ENCODE measurements at places on chromosomes 7 and 10. TPM values are rescaled to one million over a fixed set of nuclear protein-coding genes. Genes with fewer than 3 reads are reported as not detected.
A peak's percentile ranks its signal among the peaks of the same experiment; 100 is the strongest.

DNA sequence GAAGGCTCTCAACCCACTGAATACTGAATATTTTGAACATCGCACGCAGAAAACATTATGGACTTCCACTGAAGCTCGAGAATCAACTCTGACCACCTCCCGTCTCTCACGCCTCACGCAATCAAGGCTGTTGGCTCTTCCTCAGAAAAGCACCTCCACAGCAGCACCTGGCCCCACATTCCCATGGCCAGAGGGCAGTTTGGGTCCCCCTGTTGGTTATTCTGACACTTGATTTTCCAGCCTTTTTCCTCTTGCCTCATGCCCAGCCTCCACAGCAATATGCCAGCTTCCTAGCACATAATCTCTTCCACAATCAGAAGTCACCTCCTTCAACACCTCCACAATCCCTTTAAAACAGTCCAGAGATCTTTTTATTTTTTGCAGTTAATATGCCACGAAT, 55.9 kb downstream of the SVOPL start:
- no peak overlapping the region for H3K27ac ChIP-seq
- H3K36me3 ChIP-seq = no peaks in the 10 kb centered on the region
- no peaks in the 10 kb centered on the region for H3K27me3 ChIP-seq
- no peak overlapping the region for H3K4me3 ChIP-seq
- no peaks in the 10 kb centered on the region for H3K4me1 ChIP-seq
- DNase-seq = no peak

DNA sequence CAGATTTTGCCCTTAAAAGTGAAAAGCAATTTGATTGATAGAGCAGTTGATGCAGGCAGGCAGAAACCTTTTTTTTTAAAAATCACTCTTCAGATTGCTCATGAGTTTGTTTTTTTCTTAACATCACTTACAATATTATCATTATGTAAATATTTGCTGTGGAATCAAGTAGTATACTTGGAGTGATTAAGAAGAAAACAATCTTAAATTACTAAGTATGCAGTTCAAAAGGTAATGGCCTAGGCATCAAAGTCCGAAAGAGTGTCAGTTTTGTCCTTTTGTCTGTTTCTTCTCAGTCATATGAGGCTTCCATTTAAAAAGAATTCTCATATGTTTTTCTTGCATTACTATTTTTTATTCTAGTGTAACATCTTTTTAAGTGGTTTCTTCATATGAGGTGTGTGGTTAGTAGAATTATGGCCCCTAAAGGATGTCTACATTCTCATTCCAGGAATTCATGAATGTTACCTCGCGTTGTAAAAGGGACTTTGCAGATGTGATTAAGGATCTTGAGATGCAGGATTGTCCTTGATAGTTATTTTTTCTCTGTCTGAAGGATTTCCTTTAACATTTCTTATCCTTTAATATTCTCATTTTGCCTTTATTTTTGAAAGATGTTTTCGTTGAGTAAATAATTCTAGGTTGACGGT, 44.0 kb downstream of the BICC1 start:
- H3K36me3 ChIP-seq = no peaks in the 10 kb centered on the region
- H3K27ac ChIP-seq = no peak overlapping the region

DNA sequence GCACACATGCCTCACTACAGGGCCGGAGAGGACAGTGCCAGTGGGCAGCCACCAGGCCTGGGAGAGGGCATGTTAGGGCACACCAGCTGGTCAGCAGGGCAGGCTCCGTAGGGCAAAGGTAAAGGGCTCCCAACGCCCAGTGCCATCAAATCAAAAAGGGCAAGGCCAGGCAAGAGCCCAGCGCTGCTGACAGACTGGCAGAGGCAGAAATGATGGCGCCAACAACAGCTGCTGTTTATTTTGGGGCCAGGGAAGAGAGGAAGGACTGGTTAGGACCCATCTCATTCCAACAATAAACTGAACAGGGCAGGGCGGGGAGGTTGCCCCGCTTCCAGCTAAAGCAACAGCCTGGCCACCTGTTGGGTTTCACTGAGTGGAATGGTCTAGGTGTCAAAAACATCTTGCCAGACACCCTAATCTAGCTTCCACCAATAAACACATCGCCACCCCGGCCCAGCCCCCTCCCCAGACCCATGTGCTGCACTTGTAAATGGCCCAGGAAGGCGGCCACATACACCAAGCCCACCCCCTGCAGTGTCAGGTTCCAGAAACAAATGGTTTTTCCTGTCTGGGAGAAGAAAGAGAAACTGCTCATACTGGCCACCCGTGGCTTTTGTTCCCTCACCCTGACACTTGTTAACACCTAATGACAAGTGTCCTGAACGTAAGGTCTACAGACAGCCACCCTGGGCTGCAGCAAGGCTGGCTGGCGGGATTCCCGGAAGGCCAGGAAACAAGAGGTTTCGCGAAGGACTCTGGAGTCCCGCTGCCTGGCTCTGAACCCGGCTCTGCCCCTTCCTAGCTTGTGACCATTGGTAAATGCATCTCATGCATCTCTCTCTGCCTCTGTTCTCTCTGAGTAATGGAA, 15.3 kb downstream of the SH3PXD2A start:
- H3K36me3 ChIP-seq = no peaks in the 10 kb centered on the region
- H3K27ac ChIP-seq = no peak overlapping the region
- no peak overlapping the region for H3K4me3 ChIP-seq
- peaks cover 15% of the 10 kb centered on the region for H3K4me1 ChIP-seq
- DNase-seq = no peak
- no peaks in the 10 kb centered on the region for H3K27me3 ChIP-seq

TMEM229A gene
- total RNA-seq = 0.92 TPM

ABCB8 gene
- 32.6 TPM for total RNA-seq

DNA sequence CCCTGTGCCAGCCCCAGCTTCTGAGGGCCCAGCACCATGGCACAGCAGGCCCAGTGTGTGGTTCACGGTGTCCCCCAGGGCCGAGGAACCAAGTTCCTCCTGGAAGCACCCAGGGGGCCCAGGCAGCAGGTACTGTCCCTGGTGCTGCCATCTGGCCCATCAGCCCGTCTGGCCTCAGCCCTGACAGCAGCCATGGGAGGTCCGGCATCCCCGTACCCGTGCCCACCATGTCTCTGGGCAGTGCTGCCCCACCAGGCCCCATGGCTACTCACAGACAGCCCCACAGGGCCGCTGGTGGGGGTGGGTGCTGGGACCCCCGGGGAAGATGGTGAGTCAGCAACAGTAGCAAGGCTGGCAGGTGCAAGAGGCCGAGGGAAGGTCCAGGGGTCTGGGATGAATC, 32.8 kb downstream of the STK32C start:
- H3K4me3 ChIP-seq = no peak overlapping the region
- no peaks in the 10 kb centered on the region for H3K36me3 ChIP-seq
- DNase-seq = no peak
- H3K27me3 ChIP-seq = no peaks in the 10 kb centered on the region
- peaks cover 6% of the 10 kb centered on the region for H3K4me1 ChIP-seq

C10orf53 gene
- total RNA-seq = not detected

- no peaks in the 10 kb centered on the region for H3K27me3 ChIP-seq
- DNase-seq = no peak
- H3K36me3 ChIP-seq = no peaks in the 10 kb centered on the region
- H3K4me1 ChIP-seq = no peaks in the 10 kb centered on the region
- no peak overlapping the region for H3K4me3 ChIP-seq
Observed at GRCh38 chr7:118289476-118289875, 65.0 kb downstream of the ANKRD7 start.

DNA sequence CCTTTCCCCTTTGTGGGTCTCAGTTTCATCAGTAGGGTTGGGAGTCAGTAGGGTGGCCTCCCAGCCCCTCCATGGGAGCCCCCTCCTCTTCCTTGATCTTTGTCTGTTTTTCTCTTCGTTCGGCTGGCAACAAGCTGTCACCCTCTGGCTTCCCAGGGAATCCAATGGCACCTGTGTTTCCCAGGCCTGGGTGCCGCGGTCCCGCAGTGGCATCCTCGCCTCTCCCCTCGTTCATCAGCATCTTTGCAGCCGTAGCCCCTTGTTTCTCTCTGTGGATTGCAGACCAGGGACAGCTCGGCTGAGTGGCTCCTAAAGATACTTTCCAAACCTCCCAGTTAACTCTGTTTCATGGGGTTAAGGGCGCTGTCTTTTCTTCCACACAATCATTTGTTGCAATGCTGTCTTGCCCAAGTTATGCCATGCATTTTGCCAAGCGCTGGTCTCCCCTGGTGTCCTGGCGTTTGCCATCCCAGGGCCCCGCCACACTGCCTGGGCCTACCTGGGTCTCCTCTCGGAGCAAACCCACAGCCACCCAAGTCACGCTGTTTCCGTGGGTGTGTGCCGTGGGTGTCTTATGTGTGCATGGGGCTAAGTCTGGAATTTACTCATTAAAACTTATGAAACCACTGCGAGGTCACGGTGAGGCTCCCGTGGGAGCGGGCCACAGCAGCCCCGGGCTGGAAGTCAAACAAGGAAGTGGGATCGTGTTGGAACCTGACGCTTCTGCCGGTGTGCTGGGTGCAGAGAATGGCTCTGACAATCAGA, 189.4 kb upstream of the SHH start:
- no peak overlapping the region for H3K27ac ChIP-seq
- no peaks in the 10 kb centered on the region for H3K4me1 ChIP-seq
- no peaks in the 10 kb centered on the region for H3K27me3 ChIP-seq
- no peak for DNase-seq

- H3K27me3 ChIP-seq = no peaks in the 10 kb centered on the region
- DNase-seq = no peak
- H3K36me3 ChIP-seq = no peaks in the 10 kb centered on the region
- no peak overlapping the region for H3K4me3 ChIP-seq
Observed at GRCh38 chr10:83959328-83959727, 180.0 kb upstream of the GHITM start.

- DNase-seq = no peak
- H3K4me1 ChIP-seq = peaks cover 4% of the 10 kb centered on the region
- H3K36me3 ChIP-seq = no peaks in the 10 kb centered on the region
- H3K27me3 ChIP-seq = no peaks in the 10 kb centered on the region
- H3K4me3 ChIP-seq = no peak overlapping the region
Observed at GRCh38 chr7:94650147-94651051, 5.5 kb downstream of the SGCE start.

GRCh38 chr7:23332910-23333612, 33.9 kb downstream of the MALSU1 start:
- DNase-seq = peak; percentile 55
- H3K36me3 ChIP-seq = no peaks in the 10 kb centered on the region
- no peak overlapping the region for H3K4me3 ChIP-seq
- peak overlapping the region; percentile 71 for H3K27ac ChIP-seq
- H3K27me3 ChIP-seq = no peaks in the 10 kb centered on the region
- peaks cover 17% of the 10 kb centered on the region for H3K4me1 ChIP-seq

GRCh38 chr10:91907914-91908336, 1.4 kb downstream of the FGFBP3 start:
- no peaks in the 10 kb centered on the region for H3K36me3 ChIP-seq
- DNase-seq = no peak
- H3K27me3 ChIP-seq = no peaks in the 10 kb centered on the region
- H3K4me3 ChIP-seq = peak overlapping the region; percentile 75

GRCh38 chr7:27238979-27239386, 3.6 kb upstream of the EVX1 start:
- H3K27ac ChIP-seq = no peak overlapping the region
- H3K36me3 ChIP-seq = no peaks in the 10 kb centered on the region
- H3K4me1 ChIP-seq = peaks cover 10% of the 10 kb centered on the region
- H3K27me3 ChIP-seq = peaks cover 3% of the 10 kb centered on the region

DNA2 gene
- total RNA-seq = 1.6 TPM

DNA sequence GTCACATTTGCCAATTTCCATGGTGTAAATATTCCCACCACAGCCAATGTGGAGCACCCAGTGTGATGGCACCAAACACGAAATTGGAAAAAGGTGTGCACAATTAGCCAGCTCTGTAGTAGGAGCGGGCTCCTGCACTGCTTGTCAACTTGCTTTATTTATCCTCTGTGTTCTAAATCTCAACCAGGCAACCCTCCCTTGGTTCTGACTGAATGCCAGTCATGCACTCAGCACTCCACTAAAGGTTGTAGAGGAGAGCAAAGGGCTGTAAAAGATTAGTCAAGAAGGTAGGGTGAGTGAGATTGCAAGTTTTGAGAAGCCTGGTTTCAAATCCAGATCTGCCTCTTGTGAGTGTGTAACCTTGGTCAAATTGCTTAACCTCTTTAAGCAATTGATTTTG, 71.5 kb upstream of the EGR2 start:
- H3K27me3 ChIP-seq = no peaks in the 10 kb centered on the region
- H3K4me3 ChIP-seq = no peak overlapping the region
- no peak overlapping the region for H3K27ac ChIP-seq
- no peaks in the 10 kb centered on the region for H3K36me3 ChIP-seq
- no peak for DNase-seq

- peaks cover 5% of the 10 kb centered on the region for H3K4me1 ChIP-seq
- H3K4me3 ChIP-seq = no peak overlapping the region
- no peak for DNase-seq
- no peaks in the 10 kb centered on the region for H3K27me3 ChIP-seq
- no peak overlapping the region for H3K27ac ChIP-seq
Observed at GRCh38 chr7:44849259-44849884, 1.5 kb upstream of the H2AZ2 start.

DNA sequence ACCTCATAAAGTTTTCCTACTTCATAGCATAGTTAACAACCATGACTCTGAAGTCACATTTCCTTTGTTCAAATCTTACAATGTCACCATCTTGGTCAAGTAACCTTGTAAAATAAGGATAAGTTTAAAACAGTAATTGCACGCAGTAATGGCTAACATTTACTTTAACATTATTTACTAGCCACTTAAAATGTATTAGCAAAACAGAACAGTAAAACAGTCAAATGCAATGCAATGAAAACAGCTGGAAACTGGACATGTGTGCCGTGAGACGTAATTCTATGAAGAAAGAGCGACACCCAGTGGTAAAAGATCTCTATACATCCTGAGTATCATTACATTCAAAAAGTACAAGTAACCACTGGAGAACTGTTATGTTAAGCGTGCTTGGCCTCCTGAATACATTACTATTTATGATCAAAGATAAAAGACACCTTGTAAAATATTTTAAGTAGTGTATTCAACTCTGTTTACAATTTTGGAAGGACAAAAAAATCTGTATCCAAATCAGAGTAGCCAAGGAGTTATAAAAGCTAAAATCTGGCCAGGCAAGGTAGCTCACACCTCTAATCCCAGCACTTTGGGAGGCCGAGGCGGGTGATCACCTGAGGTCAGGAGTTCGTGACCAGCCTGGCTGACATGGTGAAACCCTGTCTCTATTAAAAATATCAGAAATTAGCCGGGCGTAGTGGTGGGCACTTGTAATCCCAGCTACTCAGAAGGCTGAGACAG, 27.2 kb downstream of the ATE1 start:
- no peaks in the 10 kb centered on the region for H3K27me3 ChIP-seq
- H3K4me3 ChIP-seq = no peak overlapping the region
- no peak overlapping the region for H3K27ac ChIP-seq
- no peaks in the 10 kb centered on the region for H3K4me1 ChIP-seq
- DNase-seq = no peak
